Immature natural killer cell (primary cell): ENCODE measurements at places on chromosomes 12 and 14.

DNA sequence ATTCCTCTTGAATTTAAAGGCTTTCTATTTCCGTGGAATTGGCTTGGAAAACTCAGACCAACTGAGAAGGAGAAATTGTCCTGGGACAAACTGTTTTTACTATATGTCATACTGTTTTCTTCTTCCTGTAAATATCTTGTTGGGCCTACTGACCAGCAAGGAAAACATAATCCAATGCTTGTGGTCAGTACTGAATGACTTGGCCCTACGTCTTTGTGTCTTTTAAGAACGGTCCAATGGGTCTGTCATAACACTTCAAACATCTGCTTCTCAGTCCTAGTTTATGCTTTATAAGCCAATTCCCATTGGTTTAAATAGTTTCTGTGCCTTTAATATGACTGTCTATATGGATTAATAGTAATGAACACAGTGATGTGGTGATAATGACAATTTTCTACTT, 248.5 kb upstream of the DDHD1 start:
- DNase-seq, result no peak

- no peak for DNase-seq
These were observed 50.5 kb upstream of the RAP1B start for GRCh38 chr12:68559984-68560850.

DNA sequence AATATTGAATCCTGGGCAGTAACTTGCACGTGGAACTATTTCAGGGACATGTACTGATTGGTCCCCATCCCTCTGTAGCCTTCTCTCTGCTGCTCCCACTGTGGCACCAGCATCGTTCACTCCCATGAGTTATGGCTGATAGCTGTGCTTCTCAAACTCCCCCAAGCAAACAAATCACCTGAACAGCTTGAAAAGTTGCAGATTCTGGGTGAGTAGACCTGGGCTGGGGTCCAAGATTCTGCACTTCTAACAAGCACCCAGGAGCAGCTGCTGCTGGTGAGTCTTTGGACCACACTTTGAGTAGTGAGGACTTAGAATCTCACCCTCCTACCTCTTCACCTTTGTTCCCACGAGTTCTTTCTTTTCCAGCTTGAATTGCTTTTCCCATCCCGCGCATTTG, 49.4 kb upstream of the ZFP36L1 start:
- no peak for DNase-seq

DNA sequence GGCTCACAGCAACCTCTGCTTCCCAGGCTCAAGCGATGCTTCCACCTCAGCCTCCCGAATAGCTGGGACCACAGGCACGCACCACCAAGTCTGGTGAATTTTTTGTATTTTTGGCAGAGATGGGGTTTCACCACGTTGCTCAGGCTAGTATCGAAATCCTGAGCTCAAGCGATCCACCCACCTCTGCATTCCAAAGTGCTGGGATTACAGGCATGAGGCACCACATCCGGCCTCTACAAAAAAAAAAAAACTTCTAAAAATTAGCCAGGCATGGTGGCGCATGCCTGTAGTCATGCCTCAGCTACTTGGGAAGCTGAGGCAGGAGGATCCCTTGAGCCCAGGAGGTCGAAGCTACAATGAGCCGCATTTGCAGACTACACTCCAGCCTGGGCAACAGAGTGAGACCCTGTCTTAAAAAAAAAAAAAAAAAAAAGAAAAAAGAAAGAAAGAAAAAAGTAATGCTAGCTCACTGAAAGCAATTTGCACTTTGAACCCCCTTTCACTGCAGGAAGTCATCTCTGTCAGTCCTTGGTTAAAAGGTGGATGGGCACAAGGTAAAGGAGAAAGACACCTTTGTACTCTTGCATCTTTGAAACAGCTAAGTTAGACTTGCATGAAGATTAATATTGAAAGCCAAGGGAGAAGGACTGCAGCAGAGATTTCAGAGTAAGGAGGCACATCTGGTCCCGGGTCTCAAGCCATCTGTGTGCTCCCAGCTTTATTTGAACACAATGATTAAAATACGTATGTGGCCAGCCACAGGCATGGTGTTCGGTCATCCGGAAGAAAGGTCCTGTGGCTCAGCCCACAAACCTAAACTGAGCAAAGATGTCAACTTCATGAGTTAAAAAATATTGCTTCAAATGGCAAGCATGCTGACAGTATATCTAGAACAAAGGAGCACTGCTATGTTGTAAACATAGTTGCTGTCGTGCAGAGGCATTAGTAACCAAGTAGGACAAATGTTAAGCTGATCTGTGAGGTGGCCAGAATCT, 103.8 kb upstream of the HMGA2 start:
- DNase-seq, result no peak

- DNase-seq, result no peak
These were observed 357.3 kb upstream of the MIS18BP1 start for GRCh38 chr14:45610318-45610717.

- peak; percentile 30 for DNase-seq
These were observed 25.1 kb downstream of the GPR65 start for GRCh38 chr14:88030079-88030478.

DNA sequence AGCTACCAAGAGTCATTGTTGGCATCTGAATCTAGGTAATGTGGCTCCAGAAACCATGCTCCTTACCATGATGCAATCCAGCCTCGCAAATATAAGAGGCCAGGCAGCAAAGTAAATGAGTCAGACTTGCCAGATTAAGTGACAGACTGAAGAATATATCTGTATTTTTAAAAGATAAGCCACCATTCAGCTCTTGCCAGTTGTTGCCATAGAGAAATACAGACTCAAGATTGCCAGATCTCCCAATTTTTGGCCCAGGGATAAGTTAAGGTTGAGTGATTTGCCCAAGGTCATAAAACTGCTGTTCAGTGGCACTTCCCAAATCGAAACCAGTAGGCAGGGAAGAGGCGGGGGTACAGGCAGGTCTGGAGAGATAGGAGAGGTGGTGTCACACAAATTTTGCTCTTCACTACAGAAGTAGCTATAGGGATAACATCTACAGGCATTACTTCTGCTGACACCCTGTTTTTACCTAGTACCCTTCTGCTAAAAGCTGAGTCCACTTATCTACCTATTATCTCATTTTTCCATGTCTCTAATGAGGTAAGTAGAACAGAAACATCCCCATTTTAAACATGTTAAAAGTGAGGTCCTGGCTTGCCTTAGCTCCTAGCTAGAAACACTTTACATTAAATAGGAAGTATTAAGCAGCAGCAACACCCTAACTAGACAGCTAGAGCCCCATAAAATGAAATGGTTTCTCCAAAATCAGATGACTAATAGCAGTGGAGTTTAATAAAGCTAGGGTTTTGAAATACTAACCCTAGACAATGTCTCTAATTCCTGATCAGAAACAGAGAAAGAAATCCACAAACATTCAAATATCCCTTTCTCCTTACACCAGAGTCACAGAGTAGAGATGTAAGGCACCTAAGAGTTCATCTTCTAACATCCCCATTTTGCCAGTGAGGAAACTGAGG, 19.5 kb downstream of the DCAF5 start:
- DNase-seq, result no peak

DNA sequence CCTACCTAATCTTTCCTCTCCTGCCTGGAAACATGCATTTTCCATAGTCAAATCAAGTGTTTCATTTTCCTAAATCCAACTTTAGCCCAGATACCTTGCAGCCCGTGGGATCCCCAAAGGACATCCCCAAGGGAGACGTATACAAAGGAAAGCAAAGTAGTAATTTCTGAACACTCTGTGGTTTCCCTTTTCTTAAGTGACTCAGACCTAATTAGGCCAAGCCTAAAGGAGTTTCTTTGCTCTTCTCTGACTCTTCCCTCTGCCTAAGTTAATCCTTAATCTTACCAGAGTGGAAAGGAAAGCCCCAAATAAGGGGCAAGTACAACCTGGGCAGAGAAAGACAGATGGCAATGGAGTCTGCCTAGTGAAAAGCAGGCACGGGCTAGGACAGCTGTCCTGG, 250.3 kb downstream of the SPTSSA start:
- no peak for DNase-seq

DNA sequence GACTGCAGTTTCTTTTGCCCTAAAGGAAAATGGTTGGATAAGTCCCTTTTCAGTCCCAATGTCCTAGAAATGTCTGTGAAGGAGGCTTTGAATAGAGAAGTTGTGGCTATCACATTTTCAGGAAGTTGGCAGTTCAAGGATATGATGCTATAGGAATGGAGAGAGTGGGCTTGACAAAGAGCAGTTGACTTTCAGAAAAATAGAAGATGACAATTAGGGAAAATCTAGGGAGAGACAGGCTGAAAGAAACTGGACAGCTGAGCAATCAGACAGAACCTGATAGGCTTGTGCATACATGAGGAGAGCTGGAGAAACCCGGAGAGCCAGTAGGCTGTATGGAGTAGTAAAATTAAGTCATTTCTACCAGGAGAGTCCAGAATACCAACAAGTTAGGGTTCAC, 50.5 kb downstream of the LMNTD1 start:
- no peak for DNase-seq

- DNase-seq, result no peak
These were observed 7.8 kb downstream of the NT5DC3 start for GRCh38 chr12:103833095-103833775.

- DNase-seq, result no peak
These were observed 7.5 kb upstream of the ALDH2 start for GRCh38 chr12:111759271-111759670.

DNA sequence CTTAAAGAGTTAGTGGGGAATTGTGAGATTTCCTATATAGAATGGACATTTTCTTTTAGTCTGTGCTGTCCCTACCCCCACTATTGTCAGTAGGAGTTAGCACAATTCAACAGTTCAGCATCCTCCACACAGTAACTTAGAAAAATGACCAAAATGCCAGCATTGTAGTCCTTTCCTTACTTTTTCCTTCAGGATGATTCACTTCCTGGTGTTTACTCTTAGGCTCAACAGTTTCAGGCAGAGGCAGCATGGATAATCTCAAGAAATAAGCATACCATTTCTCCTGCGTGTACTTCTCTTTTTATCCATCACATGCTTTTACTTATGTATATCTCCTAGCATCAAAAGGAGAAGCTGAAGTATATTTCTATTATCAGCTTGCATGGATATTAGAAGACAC, 683.4 kb downstream of the SLC16A7 start:
- no peak for DNase-seq

DNA sequence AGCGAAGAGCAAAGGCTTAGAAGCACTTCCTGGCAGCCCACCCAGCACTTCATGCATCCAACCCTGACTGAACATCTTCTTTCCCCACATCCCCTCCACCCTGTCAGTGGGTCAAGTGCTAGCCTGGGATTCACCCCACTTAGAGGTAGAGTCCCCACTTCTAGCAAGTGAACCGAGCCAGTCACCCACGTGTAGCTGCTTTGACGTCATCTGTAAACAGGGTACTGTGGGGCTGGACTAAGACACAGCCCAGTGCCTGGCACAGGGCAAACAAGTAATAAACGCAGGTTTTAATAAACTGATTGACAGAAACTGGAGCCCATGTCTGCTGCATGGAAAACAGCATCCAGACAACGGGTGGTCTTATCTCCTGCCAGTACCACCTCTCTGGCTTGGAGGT, 61.7 kb downstream of the ITPK1 start:
- no peak for DNase-seq

DNA sequence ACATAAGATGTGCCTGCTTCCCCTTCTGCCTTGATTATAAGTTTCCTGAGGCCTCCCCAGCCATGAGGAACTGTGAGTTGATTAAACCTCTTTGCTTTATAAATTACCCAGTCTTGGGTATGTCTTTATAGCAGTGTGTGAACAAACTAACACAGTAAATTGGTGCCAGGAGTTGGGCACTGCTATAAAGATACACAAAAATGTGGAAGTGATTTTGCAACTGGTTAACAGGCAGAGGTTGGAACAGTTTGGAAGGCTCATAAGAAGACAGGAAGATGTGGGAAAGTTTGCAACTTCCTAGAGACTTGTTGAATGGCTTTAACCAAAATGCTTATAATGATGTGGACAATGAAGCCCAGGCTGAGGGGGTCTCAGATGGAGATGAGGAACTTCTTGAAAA, 264.1 kb downstream of the DACT1 start:
- DNase-seq, result no peak

GRCh38 chr14:77498120-77498979, at the start of gene ISM2:
TSS of gene ISM2 (minus strand) at chr14:77498816. CDS start at chr14:77498793, 23 bp downstream.
- peak; percentile 52 for DNase-seq

DNA sequence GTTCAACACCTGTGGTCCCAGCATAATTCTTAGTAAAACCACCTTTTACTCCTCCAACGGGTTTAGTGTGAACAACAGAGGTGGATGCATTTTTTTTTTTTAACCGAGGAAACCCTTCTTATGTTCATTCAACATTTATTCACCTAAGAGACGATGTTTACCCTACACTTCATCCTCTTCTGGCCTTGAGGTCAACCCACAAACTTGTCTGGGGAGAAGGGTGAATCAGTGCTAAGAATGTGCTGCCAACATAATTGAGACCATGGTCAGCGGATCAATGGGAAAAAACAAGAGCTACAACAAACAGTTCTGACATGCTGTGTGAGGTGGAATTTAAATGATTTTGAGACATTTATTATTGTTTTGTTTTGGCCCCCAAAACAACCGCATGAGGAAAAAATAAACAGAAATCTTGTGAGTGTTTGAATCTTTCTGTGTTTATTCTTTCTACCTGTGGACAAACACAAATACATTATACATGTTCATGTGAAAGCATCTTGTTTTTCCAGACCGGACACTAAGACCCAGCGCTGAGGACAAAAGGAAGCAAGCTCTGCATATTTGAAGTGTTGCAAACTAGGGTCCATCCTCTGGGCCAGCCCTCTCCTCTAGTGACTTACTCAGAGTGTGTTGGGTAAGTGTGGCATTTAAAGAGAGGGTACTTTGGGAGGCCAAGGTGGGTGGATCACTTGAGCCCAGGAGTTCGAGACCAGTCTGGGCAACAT, 5.1 kb upstream of the USP30 start:
- no peak for DNase-seq

- DNase-seq, result no peak
These were observed 158.4 kb upstream of the RASSF8 start for GRCh38 chr12:25800101-25800500.

DNA sequence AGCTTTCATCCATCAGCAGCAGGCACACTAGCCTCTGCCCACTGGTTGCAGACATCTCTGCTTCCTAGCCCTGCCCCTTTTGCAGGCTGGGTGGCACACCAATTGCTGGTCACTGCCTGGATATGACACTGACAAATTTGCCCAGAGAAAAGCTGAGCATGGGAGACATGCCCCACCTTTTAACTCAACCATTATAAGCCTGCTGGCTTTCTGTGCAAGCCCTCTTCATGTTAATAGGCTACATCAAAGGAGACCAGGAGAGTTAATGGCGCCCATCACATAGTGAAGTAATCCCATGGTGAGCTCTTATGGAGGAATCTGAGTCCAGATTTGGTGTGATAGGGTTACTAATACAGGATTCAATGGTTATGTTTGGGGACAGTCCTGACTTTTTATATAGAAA, 139.2 kb downstream of the KICS2 start:
- no peak for DNase-seq

GRCh38 chr14:23517650-23518326, 33.8 kb downstream of the ZFHX2 start:
- no peak for DNase-seq

- DNase-seq, result no peak
These were observed 256.2 kb upstream of the DDHD1 start for GRCh38 chr14:53409289-53409688.

DNA sequence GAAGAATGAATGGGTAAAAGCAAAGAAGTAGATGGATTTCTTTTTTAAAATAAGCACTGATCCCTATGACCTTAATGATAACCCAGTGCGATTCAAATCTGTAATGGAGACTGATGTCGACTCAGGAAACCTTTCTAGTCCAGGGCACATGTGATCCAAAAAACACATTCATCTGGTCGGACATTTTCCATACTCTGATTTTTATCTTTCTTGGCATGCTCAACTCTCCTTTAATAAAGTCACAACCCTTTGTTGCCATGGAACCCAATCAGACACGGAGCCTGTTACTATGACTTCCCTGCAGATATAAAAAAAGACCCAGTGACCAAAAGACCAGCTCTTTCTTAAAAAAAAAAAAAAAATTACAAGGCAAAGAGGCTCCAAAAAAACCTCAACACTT, 27.9 kb downstream of the TMCC3 start:
- DNase-seq, result no peak
